Large intestine (tissue), 12 donors: ENCODE measurements at places on chromosomes 7 and 10. TPM values are rescaled to one million over a fixed set of nuclear protein-coding genes. Genes with fewer than 3 reads are reported as not detected.

- no peak for DNase-seq
Observed at GRCh38 chr7:29077176-29077575, 69.2 kb downstream of the CPVL start.

DNA sequence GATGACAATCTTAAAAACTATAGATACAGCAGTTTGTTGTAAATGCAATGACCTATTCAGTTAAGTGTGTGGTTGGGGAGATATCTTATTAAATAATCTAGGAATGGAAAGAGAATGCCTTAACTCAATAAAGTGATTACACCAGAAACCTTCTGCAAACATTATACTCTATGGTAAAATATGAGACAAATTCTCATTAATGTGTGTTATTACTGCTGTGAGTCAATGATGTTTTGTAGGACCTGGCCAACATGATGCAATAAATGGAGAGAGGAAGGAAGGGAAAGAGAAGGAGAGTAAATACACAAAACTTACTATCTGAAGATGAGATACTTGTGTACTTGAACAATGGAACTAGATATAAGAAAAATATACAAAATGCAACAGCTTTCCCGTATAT, 25.1 kb downstream of the MKX start:
- DNase-seq, result no peak

DNA sequence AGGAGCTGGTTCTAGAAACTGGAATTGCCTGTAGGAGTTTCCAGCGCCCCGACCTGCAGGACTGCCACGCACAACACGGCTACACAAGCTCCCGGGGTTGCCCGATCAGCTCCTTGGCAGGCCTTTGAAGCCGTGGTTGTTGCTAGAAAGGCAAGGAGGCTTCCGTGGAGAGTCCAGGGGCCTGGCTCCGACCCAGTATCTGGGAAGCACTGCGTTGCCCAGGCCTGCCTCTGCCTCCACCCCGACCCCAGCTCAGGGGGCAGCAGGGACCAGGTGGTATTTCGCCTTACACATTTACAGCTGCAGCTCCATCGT, 54.4 kb downstream of the PROSER2 start:
- DNase-seq, result no peak

DNA sequence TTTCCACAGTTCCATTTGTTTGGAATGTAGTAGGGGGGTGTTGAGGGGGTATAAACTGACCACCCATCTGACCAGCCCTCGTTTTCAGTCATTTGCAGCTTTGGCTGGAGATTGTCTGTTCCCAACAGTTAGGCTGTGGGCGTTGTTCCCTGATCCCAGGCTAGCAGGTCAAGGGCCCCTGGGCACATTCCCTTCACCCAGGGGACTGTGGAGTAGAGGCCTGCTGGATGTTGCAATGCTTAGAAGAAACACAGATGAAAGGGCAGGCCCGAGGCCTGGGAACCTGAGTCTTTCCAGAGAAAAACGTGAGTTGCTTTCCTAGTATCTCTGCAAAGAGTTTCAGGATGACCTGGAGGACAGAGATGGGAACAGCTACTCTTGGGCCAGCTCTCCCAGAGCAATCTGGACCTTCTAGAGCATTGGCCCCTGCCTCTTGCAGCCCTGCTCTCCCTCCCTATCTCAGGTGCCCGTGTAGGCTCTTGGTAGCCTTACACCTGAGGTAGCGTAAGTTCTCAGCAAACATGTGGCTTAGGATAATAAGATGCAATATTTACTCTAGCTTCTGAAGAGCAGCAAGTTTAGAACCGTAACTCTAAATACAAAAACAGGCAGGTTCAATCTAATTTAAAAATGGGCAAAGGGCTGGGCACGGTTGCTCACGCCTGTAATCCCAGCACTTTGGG, 99.4 kb upstream of the EFCAB10 start:
- DNase-seq, result no peak

- no peak for DNase-seq
Observed at GRCh38 chr7:93923296-93923695, 1.8 kb downstream of the GNG11 start.

DNA sequence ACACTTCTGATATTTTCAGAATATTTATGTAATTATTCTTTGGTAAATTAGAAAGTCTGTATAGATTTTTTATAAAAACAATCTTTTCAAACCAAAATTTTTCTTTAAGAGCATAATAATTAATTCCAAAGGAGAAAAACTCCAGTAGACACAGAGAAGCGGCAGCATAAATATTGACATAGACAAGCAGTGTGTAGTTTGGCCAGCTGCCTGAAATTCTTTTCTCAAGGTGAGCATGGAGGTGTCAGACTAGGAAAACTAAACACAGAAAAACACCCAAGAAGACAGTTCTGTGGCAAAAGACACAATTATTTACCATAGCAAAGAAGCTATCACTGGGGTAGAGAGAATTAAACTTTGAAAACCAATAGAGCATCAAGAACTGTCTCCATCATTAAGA, 82.4 kb downstream of the KLF6 start:
- DNase-seq, result no peak

DNA sequence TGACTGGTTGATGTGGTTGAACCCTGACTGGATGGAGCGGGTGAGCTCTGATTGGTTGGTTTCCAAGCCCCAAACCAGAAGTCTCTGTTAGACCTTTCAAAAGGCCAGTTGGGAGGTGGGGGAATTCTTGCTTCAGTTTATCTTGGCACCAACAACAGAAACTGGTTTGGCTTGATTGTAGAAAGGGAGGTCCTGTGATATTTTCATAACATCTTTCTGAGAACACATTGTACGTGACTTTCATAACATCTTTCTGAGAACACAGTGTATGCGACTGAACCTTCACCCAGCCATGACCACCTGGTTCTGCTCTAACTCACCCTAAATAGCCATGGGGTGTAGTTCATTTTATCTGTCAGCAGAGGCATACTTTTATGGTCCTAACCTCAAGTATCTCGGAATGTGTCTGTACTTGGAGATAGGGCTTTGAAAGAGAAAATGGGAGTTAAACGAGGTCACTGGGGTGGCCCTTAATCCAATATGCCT, 88.3 kb downstream of the GALNT17 start:
- no peak for DNase-seq

The DRGX gene
- 0.78 TPM for polyA plus RNA-seq
